Tibial nerve (tissue), 4 donors: ENCODE measurements at places on chromosomes 5 and 9. TPM values are rescaled to one million over a fixed set of nuclear protein-coding genes. Genes with fewer than 3 reads are reported as not detected.

GRCh38 chr5:3217114-3217513 lies 378.5 kb upstream of the IRX1 start:
- no peak for DNase-seq

- DNase-seq: no peak
These were observed 582.6 kb downstream of the PSAT1 start for GRCh38 chr9:78879324-78880100.

- no peak for DNase-seq
These were observed 81.4 kb downstream of the EDIL3 start for GRCh38 chr5:84303315-84303714.

- no peak for DNase-seq
These were observed 128.1 kb downstream of the FBXO38 start for GRCh38 chr5:148511810-148512347.

- no peak for DNase-seq
These were observed 12.2 kb upstream of the SLC25A48 start for GRCh38 chr5:135822286-135822685.

GRCh38 chr9:100761276-100761802 lies 183.5 kb downstream of the CAVIN4 start:
- no peak for DNase-seq

DNA sequence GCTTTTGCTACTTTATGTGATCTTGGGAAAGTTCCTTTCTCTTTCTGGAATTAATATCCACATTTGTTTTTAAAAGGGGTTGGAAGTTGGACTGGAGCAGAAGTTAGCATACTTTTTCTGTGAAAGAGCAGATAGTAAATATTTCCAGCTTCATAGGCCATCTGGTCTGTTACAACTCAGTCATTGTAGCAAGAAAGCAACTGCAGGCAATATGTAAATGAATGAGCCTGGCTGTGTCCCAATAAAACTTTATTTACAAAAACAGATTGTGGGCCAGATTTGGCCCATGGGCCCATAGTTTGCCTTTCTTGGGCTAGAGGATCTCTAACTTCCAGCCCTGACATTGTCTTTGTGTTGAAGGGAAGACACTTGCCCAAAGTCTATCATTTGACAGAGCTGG lies 104.4 kb downstream of the ACTL7B start:
- DNase-seq: no peak

DNA sequence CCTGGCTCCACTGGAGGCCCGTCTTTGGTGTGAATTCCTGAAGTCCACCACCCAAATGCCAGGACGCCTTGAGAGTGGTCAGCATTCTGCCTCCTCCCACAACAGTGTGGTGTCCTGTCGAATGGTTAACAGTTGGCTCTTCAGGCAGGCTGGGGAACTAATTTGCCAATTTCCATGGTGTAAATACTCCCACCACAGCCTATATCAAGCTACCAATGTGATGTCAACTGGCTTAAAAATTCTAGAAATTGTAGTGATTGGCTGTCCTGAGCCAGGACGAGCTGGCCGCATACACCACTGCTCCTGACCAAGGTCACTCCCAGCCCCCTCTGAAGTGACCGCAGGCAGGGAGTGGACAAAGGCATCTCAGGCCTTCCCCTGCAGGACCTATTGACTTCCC lies 11.1 kb downstream of the UNC5A start:
- DNase-seq: no peak

DNA sequence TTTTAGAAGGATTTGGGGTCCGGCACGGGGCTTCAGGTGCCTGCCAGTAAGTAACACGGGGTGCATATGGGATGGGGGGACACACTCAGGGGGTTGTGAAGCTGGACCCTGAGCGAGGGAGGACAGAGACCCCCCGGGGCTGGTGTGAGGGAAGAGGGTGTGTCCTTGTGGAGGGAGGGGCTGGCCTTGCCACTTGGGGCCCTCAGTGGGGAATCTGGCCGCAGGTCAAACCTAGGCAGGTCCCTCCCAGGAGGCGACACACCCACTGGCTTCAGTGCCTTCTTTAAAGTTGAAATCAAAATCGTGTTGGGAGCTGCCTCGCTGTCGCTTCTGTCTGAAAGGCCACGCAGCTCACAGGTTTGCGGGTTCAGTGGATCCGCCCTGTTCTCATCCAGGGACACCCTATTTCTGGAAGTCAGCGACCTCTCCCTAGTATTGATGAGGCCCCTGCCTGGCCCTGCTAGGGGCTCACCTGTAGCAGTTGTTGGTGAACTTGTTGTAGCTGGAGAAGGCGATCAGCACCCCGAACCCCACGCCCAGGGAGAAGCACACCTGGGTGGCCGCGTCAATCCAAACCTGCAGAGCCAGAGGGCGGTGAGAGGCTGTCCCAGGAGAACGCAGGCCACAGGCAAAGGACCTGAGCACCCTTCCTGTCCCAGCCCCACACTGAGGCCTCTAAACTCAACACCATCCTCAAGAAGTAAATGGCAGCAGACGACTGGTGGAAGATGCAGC lies 29.4 kb downstream of the SLC6A3 start:
- DNase-seq: no peak

DNA sequence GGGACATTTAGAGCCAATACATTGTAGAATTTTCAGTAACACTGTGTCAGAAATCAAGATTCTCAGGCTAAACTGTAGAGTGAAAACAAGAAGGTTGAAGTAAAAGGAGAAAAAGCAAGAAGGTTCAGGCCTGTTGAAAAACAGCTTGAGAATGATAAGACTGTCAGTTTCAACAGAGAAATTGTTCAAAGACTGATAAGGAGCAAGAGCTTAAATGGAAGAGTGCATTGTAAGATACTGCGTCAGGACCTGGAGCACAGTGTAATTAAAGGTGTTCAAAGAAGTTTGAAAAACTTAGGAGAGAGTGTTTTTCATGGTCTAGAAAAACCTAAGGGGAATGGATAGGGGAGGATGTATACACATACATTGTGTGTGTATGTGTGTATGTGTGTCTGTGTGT lies 408.3 kb downstream of the KDM4C start:
- DNase-seq: no peak

DNA sequence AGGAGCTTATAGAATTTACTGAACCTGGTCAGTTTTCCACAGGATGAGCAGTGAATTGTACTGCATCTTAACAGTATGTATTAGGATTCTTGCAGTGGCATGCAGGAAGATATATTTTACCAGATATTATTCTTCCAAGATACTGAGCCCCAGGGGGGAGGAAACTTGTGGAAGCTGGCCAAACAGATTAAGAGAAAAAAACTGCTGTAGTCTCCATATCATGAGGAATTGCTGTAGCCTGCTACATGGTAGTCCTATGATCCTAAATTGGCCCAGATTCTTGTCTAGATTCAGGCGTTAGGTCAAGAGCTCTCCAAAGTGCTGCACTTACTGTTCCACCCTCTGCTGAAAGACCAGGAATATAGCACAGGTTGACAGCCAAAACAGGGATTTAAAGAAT lies 275.5 kb upstream of the TAS2R1 start:
- no peak for DNase-seq

GRCh38 chr9:32957358-32957757 lies 44.1 kb downstream of the APTX start:
- no peak for DNase-seq

GRCh38 chr5:143010351-143010750 lies 240.2 kb downstream of the ARHGAP26 start:
- DNase-seq: no peak

DNA sequence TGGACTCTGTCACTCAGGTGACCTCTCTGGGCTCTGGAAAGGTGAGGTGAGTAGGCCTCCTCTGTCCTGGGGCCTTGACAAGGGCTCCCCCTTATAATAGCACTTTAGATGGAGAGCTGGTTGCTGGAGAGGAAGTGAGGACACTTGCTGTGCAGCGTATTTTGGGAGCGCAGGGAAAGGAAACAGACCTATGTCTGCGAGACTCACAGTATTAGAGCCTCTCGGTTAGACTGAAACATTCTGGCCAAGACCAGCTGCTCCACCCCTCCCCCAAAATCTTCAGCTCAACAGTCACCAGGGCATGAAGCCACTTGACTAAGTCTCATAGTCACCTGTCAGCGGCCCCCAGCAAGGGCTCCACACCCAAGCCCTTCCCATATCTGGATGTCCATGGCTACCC lies 213.6 kb downstream of the AGTPBP1 start:
- no peak for DNase-seq

DNA sequence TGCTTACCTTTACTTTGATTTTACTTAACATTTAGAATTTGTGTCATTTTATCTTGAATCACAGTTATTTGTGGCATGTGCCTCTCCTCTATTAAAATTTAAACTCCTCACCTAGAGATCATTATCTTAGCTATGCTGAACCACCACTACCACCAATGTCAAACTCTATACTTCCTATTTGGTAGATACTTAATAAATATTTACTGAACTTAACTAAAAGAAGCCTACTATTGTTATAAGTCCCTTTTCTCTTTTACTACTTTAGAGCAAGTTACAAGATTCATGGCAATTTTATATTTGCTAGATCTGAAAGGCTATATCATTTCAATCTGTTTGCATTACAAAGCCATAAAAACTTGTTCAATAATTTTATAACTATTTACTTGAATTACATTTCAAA lies 273.3 kb upstream of the CCNH start:
- no peak for DNase-seq

DNA sequence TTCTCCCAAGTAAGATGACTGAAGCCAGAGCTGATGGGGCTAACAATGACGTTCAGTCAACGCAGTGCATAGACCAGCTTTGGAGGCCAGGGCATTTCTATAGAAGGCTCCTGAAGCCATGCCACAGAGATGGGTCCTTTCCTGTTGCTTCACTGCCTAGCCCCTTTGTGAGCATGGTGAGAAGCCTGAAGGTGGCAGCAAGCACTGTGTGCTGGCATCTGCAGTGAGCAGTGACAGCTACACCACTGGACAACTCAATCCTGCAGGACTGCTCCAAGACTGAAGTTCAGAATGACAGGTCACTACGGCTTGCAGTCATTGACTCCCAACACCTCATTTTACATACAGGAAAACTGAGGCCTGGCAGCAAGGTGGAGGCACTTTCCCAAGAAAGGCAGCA lies 229.0 kb downstream of the TSSK1B start:
- no peak for DNase-seq

GRCh38 chr5:66161356-66161755 lies 17.3 kb downstream of the SREK1 start:
- no peak for DNase-seq

- DNase-seq: no peak
These were observed 702.8 kb downstream of the SEMA5A start for GRCh38 chr5:8842971-8843551.

- DNase-seq: no peak
These were observed 22.8 kb upstream of the SLC25A51 start for GRCh38 chr9:37926737-37927118.

DNA sequence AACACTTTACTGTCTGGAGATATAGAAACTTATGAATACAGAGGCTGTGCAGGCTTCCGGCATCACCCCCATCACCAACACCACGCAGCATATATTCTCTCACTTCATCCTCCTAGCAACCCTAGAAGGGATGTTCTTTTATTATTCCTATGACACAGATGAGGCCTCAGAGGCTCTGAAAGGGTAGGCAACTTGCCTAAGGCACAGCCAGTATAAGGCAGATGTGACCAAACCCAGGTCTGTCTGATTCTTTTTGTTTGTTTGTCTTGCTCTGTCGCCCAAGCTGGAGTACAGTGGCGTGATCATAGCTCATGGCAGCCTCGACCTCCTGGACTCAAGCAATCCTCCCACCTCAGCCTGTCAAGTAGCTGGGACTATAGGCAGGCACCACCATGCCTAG lies 22.8 kb upstream of the CORO2A start:
- DNase-seq: no peak

GRCh38 chr9:37971691-37972090 lies 67.8 kb upstream of the SLC25A51 start:
- DNase-seq: no peak

- no peak for DNase-seq
These were observed 139.1 kb upstream of the OTULINL start for GRCh38 chr5:14442536-14442935.

DNA sequence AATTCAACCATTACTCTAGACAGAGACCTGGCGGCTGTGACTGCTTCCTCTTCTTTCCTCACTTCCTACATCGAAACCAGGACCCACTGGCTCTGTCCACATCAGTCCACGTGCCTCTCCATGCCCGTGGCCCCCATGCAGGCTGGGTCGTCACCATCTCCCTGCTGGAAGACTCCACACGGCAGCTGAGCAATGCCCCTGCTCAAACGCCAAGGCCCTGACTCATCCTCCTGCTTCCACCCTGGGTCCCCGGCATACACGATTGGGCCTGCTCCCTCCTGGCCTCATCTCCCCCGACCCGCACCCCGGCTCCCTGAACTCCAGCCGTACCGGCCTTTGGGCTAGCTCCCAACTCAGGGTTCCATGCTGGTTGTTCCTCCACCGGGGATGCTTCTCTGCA lies 67.2 kb upstream of the IER5L start:
- DNase-seq: no peak

DNA sequence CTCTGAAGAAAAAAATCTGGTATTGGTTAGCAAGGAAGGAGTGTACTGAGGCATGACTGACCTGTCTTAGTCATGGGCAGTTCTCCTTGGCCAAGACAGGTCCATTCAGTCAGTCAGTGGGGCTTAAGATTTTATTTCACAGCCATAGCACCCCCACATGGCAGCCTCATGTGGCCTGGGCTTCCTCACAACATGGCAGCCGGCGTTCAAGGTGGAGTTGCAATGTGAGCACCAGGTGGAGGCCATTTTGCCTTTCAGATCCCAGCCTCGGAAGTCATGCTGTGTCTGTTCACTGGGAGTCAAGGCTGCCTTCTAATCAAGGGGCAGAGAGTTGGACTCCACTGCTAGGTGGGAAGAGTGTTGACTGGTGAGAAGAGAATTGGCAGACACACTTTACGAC lies 10.3 kb upstream of the CARD19 start:
- DNase-seq: no peak

DNA sequence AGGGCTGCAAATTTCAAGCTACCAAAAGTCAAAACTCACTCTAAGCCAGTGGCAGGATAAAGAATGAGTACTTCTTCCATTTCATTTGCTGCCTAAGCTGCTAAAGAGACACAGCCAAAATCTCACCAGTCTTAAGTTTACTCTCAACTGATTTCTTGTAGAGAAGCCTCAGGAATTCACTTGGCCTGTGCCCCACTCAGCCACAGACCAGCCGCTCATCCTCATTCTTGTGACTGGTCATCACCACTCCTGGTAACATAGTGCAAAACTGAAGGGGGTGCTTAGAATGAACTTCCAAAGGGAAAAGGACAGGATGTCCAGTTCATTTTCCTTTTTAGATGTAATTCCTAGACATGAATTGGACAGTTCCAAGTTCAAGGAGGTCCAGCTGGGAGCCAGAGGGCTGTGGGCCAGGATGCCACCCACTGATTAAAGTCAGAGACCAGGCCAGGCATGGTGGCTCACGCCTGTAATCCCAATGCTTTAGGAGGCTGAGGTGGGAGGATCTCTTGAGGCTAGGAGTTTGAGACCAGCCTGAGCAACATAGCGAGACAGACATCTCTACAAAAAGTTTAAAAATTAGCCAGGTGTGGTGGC lies 72.7 kb upstream of the RANBP3L start:
- DNase-seq: no peak

The RIGI gene
- total RNA-seq: 9.2 TPM

The INSL4 gene
- total RNA-seq: not detected

The SPINK6 gene
- not detected for total RNA-seq

The CCDC192 gene
- total RNA-seq: 1.8 TPM

The PLCXD3 gene
- total RNA-seq: 7.9 TPM

The MACIR gene
- total RNA-seq: 20.1 TPM

The GCNT4 gene
- 0.63 TPM for total RNA-seq

The PCDHGB3 gene
- 10.7 TPM for total RNA-seq

The FOXI1 gene
- total RNA-seq: not detected

The TUSC1 gene
- total RNA-seq: 40.0 TPM

The C9orf50 gene
- 1.0 TPM for total RNA-seq

The SNCAIP gene
- total RNA-seq: 18.6 TPM

The DTWD2 gene
- total RNA-seq: 9.8 TPM

The SOHLH1 gene
- not detected for total RNA-seq

The PCDHA11 gene
- total RNA-seq: 0.60 TPM

The CDX1 gene
- not detected for total RNA-seq

The ALDOB gene
- total RNA-seq: not detected

The PRR7 gene
- total RNA-seq: 11.2 TPM
